Spinal cord (tissue), 10 donors: ENCODE measurements at places on chromosomes 11 and 22.
A peak's percentile ranks its signal among the peaks of the same experiment; 100 is the strongest.

- peaks cover 86% of the 10 kb centered on the region for H3K36me3 ChIP-seq
- H3K4me1 ChIP-seq: peaks cover 19% of the 10 kb centered on the region
- no peaks in the 10 kb centered on the region for H3K27me3 ChIP-seq
- H3K27ac ChIP-seq: no peak overlapping the region
Observed at GRCh38 chr22:49783036-49783746, 44.5 kb downstream of the BRD1 start.

- no peak for DNase-seq
- no peak overlapping the region for H3K27ac ChIP-seq
- H3K4me1 ChIP-seq: peaks cover 3% of the 10 kb centered on the region
Observed at GRCh38 chr22:18050065-18050464, 25.7 kb upstream of the MICAL3 start.

GRCh38 chr11:14538271-14538925 is 18.2 kb upstream of the PSMA1 start:
- H3K27me3 ChIP-seq: no peaks in the 10 kb centered on the region
- H3K36me3 ChIP-seq: no peaks in the 10 kb centered on the region
- no peak overlapping the region for H3K27ac ChIP-seq
- H3K4me1 ChIP-seq: peaks cover 14% of the 10 kb centered on the region

GRCh38 chr11:76371170-76371569 is 9.8 kb downstream of the THAP12 start:
- H3K36me3 ChIP-seq: no peaks in the 10 kb centered on the region
- no peaks in the 10 kb centered on the region for H3K27me3 ChIP-seq
- H3K4me1 ChIP-seq: peaks cover 4% of the 10 kb centered on the region
- DNase-seq: no peak
- no peak overlapping the region for H3K27ac ChIP-seq

DNA sequence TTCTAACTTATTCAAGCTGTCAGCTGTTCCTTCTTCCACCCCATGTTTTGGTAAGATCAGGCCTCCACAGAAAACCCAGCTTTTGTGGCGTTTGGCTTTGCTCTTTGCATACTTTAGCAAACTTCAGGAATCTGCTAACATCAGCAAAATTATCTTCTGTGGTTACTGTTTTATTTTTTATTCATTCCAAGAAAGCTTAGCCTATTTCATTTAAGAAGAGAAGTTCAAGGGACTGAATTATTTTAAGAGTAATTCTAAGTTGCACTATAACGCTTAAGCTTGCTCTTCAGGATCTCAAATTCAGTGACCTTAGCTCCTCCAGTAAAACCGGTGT is 1.1 kb downstream of the JHY start:
- H3K27ac ChIP-seq: peak overlapping the region; percentile 87
- no peak for DNase-seq
- H3K4me3 ChIP-seq: peak overlapping the region; percentile 71
- H3K36me3 ChIP-seq: no peaks in the 10 kb centered on the region
- H3K27me3 ChIP-seq: peaks cover 2% of the 10 kb centered on the region

DNA sequence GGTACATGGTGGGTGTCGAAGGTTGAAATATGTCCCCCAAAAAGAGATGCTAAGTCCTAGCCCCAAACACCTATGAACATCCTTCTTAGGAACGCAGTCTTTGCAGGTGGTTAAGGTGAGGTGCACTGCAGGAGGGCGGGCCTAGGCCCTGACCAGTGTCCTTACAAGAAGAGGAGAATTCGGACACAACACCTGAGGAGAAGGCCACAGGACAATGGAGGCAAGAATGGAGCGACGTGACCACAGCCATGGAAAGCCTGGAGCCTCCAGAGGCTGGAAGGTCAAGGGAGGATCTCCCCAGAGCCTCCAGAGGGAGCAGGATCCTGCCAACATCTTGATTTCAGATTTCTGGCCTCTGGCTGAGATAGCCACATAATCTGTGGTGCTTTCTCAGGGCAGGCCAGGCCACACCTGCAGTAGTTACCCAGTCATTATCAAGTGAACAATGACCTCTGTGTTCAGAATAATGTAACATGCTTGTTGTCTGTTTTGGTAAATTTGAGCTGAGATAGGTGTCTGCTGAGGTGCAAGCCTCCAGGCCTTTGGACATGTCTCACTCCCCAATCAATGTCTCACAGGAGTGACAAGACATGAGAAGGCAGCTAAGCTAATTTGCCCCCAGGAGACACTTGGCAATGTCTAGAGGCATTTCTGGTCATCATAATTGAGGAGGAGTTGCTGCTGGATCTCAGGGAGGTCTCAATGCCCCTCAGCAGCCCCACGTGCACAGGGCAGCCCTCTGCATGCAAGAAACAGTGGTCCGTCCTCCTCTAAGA is 498.9 kb downstream of the BRD1 start:
- H3K4me1 ChIP-seq: peaks cover 16% of the 10 kb centered on the region
- no peaks in the 10 kb centered on the region for H3K27me3 ChIP-seq
- no peaks in the 10 kb centered on the region for H3K36me3 ChIP-seq
- H3K4me3 ChIP-seq: no peak overlapping the region

DNA sequence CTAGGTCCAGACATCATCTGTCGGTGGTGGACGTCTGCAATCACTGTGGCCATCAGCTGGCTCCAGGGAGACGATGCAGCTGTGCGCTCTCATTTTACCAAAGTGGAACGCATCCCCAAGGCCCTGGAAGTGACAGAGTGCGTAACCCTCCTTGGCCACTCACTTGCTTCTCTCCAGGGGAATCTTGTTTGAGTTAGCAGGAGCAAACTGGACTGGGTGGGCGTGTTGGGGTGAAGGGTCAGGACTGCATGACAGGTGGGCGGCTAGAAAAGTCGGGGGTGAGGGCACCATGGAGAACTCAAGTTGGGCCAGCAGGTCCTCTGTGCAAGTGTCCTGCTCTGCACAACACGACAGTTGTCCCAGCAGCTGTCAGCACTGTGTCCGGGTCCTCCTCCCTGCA is 16.2 kb downstream of the SHISA8 start:
- peaks cover 96% of the 10 kb centered on the region for H3K36me3 ChIP-seq
- no peaks in the 10 kb centered on the region for H3K4me1 ChIP-seq
- H3K27me3 ChIP-seq: no peaks in the 10 kb centered on the region
- DNase-seq: no peak
- no peak overlapping the region for H3K4me3 ChIP-seq

- no peaks in the 10 kb centered on the region for H3K36me3 ChIP-seq
- no peak for DNase-seq
- H3K4me3 ChIP-seq: no peak overlapping the region
- no peak overlapping the region for H3K27ac ChIP-seq
- no peaks in the 10 kb centered on the region for H3K27me3 ChIP-seq
- H3K4me1 ChIP-seq: peaks cover 6% of the 10 kb centered on the region
Observed at GRCh38 chr11:96185220-96185768, 157.7 kb downstream of the MAML2 start.

GRCh38 chr11:77101043-77101537 is 1.6 kb upstream of the OMP start:
- no peak overlapping the region for H3K4me3 ChIP-seq
- H3K27ac ChIP-seq: no peak overlapping the region
- peaks cover 54% of the 10 kb centered on the region for H3K36me3 ChIP-seq
- H3K27me3 ChIP-seq: no peaks in the 10 kb centered on the region
- no peak for DNase-seq
- peaks cover 13% of the 10 kb centered on the region for H3K4me1 ChIP-seq

- no peaks in the 10 kb centered on the region for H3K4me1 ChIP-seq
- no peaks in the 10 kb centered on the region for H3K27me3 ChIP-seq
- H3K27ac ChIP-seq: no peak overlapping the region
Observed at GRCh38 chr11:130691581-130691980, 224.7 kb downstream of the SNX19 start.

GRCh38 chr11:87331273-87331672 is 293.5 kb downstream of the TMEM135 start:
- no peak overlapping the region for H3K27ac ChIP-seq
- no peaks in the 10 kb centered on the region for H3K27me3 ChIP-seq
- no peaks in the 10 kb centered on the region for H3K4me1 ChIP-seq
- H3K4me3 ChIP-seq: no peak overlapping the region
- no peaks in the 10 kb centered on the region for H3K36me3 ChIP-seq
- no peak for DNase-seq

DNA sequence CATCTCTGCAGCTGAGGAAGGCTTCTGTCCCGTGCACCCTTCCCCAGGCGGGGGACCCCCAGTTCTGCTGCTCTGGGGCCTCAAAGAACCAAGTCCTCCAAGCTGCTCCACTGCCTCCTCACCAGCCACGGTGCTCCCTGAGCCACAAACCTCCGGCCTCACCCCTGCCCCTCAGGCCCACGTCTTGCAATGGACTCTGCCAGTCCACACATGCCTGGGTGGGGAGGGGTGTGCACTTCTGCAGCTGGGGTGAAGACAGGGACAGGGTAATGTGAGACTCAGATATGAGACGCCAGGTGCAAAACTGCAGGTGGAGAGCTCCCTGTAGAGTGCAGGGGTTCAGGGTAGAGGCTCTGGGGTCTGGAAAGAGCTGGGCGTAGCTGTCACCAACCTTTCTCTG is 3.2 kb upstream of the PTDSS2 start:
- H3K4me1 ChIP-seq: peaks cover 38% of the 10 kb centered on the region
- no peak overlapping the region for H3K27ac ChIP-seq

DNA sequence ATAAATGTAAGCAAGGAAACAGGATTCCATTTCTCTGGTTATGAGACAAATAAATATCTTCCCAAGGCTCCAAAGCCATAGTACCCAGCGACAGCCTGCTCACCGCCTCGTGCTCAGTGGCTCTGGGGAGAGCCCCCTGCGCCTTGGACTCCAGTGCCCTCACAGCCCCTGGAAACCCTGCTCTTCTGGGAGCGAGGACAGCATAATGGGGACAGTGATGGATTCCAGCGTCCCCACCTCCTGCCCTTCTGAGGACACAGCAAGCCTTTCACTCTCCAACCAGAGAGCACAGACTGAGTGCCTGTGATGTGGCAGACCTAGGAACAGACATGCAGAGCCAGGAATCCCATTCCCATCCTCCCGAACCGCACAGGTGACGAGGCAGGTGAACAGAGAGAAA is 660.8 kb downstream of the TBC1D22A start:
- H3K4me3 ChIP-seq: no peak overlapping the region
- H3K36me3 ChIP-seq: no peaks in the 10 kb centered on the region
- no peaks in the 10 kb centered on the region for H3K27me3 ChIP-seq
- DNase-seq: no peak
- H3K27ac ChIP-seq: no peak overlapping the region
- peaks cover 6% of the 10 kb centered on the region for H3K4me1 ChIP-seq

GRCh38 chr22:26624803-26625202 is 3.0 kb downstream of the CRYBA4 start:
- H3K27me3 ChIP-seq: no peaks in the 10 kb centered on the region
- DNase-seq: no peak
- no peaks in the 10 kb centered on the region for H3K36me3 ChIP-seq
- no peak overlapping the region for H3K4me3 ChIP-seq

GRCh38 chr22:50306753-50307749 is at the start of gene PLXNB2:
Gene PLXNB2, minus strand, starts transcription at chr22:50307646. Its CDS starts 17,062 bp downstream, at chr22:50290584.
- peaks cover 68% of the 10 kb centered on the region for H3K36me3 ChIP-seq
- peak within 1 kb of the TSS; percentile 85 for H3K27ac ChIP-seq
- H3K4me3 ChIP-seq: peak within 1 kb of the TSS; percentile 77
- no peaks in the 10 kb centered on the region for H3K27me3 ChIP-seq
- peak; percentile 96 for DNase-seq
- H3K4me1 ChIP-seq: peaks cover 85% of the 10 kb centered on the region

DNA sequence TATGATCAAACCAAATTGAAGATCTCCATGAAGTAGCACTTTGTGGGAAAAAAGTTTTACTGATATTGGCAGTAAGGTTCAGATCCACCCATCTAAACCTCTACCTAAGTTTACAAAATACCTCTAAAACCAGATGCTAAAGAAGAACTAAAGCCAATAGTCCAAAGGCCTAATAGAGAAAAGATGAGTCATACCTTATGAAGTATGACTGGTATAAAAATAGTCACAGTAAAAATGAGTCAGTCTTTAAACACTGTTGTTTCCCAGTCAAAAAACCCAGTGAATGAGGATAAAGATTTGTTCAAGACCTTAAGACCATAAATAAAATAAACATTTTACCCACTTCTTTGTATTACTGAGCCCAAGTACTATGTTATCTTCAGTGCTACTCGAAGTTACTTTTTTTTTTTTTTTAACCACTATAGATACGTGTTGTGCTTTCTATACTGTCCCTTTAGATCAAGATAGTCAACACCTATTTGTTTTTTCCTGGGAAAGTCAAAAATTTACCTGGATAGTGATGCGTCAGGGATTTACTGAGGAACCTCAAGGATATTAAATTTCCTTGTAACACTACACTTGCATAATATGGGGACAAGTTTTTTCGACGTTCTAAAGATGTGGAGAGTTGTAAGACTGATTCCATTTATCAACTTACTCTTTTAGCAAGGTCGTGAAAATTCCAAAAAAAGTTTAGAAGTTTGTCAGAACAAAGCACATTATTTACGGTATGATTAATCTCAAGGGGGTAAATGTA is 87.3 kb downstream of the CCDC73 start:
- no peak for DNase-seq
- H3K27me3 ChIP-seq: no peaks in the 10 kb centered on the region
- H3K4me1 ChIP-seq: no peaks in the 10 kb centered on the region
- no peak overlapping the region for H3K4me3 ChIP-seq
- no peaks in the 10 kb centered on the region for H3K36me3 ChIP-seq
